ENCODE measurements at places on chromosomes 1 and 21.

DNA sequence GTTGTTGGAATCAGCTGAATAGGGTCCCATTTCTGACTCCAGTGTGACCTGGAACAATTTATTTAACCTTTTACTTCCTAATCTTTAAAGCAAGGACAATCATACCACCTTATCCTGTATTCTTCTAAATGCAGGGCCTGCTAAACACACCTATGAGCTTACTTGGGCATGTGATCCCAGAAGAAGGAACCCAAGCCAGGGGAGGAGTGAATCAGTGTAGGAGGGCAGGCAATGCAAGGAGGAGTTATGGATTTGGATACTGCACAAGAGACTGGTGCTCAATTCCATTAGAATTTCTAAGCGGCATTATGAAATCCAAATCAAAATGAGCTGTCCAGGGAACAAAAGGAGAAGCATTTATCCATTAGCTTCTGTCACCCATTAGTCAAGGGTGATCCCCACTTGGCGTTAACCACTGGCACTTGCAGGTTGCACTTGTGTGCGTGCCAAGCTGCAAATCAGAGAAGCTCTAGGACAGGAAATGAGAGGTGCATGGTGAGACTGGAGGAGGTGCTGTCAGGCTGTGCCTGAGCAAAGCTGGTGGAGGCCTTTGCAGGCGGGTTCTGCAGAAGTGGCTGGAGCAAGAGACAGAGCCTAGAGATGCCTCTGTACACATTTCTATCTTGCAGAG is 297.2 kb upstream of the PLXNA2 start:
- no peak for DNase-seq

DNA sequence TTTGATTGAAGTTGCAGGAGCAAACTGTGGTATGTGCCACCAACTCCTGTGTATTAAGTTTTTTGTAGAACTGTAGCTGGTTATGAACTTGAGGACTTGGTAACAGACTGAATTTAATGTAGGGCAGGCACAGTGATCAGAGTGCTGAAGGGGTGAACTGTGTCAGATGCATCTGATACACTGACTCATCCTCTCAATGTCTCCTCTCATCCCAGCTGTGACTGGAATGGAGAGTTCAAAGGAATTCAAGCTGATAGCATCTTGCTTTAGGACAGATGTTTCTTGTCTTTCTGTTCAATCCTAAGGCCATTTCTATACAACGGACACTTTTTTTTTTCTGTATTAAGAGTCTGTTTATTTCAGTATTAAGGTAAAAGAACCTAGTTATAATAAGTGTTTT is 25.0 kb upstream of the GBP1 start:
- DNase-seq: no peak

GRCh38 chr1:168407832-168408538 is 127.3 kb downstream of the TBX19 start:
- no peak for DNase-seq

GRCh38 chr1:234774971-234775370 is 165.0 kb upstream of the IRF2BP2 start:
- DNase-seq: no peak

DNA sequence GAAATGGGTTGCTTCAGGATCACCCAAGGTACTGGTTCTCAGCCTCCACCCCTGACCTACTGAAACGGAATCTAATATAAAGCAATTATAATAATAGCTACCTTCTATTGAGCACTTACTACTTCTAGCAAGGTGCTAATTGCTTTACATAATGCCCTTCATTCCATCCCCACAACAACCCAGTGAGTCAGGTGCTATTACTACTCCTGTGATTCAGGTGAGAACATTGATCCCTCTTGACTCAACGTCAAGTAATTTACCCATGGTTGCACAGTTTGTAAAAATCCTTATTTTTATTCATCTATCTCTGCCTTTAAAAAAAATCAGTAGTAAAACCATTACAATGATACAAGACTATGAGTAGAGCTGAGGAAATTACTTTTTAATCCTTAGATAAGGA is 85.2 kb downstream of the UCHL5 start:
- no peak for DNase-seq

DNA sequence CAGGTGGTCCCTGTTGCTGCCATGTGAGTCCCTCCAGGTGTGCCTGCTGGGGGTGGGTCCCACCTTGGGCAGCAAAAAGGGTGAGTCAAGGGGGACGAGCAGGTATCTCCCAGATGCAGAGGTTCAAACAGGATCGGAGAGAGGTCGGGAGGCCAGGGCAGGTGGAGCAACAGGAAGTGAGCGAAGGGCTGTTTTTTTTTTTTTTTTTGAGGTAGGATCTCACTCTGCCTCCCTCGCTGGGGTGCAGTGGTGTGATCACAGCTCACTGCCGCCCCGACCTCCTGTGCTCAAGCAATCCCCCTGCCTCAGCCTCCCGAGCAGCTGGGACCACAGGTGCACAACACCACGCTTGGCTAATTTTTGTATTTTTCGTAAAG is 39.4 kb downstream of the SLC2A7 start:
- peak; percentile 7 for DNase-seq

- DNase-seq: no peak
These were observed 49.1 kb downstream of the TRPM2 start for GRCh38 chr21:44402323-44403105.

DNA sequence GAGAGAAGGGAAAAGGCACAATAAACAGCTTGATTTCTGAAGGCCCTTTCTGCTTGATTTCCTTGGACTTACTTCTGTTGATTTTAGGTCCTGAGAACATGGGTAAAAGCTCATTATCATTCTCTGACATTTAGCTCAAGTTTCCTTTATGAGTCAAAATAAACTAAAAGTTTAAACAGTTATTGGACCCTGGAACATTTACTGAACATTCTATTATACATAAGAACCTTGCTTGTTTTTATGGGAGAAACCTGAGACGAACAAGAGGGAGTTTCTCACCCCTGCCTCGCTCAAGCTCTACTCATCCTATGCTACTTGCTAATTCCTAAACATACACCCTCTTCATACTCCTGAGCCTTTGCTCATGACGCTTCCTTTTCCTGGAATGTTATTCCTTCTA is 538.3 kb upstream of the PKN2 start:
- DNase-seq: no peak

Measured in CD4-positive, alpha-beta T cell treated with Interleukin-21 for 1 hour (primary cell).